ENCODE measurements at places on chromosomes 1 and 21. TPM values are rescaled to one million over a fixed set of nuclear protein-coding genes. Genes with fewer than 3 reads are reported as not detected.

Gene MMP23B
- 0.49 TPM for total RNA-seq

Gene MPZL1
- total RNA-seq: 36.6 TPM

DNA sequence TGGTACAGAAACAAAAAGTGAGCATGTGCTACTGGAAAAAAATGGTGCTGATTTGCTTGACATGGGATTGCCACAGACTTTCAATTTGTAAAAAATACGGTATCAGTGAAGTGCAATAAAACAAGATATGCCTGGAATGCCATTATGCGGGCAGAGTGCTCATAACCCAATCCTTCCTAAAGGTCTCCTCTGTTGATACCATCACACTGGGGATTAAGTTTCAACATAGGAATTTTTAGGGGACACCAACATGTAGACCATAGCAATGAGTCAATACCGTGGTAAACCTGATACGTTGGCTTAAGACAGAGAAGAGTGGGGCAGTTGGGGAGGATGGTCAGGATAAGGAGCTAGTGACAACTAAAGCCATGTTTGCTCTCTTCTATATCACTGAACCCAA, 20.5 kb downstream of the MX1 start:
- H3K27me3 ChIP-seq: no peaks in the 10 kb centered on the region
- H3K4me3 ChIP-seq: no peak overlapping the region
- no peak for DNase-seq

DNA sequence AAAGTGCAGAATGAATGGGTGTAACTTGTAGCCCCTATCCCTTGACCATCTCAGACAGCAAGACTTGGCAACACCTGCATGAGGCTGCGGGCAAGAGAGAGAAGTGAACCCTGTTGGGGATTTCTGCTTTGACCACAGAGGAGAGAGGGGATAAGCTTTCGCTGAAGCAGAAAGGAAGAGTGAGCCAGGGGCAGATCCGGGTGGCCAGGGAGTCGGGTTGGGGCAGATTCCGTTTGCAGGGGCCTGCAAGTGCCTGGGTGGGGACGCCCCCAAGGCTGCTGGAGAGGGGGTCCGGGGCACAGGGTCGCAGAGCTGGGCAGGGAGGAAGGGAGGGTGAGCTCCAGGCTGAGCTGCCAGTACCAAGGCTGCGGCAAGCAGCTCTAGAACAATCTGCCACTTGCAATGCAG, 25.3 kb upstream of the PIK3CD start:
- no peaks in the 10 kb centered on the region for H3K27me3 ChIP-seq
- H3K4me3 ChIP-seq: no peak overlapping the region
- no peak overlapping the region for H3K27ac ChIP-seq

- H3K4me3 ChIP-seq: no peak overlapping the region
- H3K36me3 ChIP-seq: no peaks in the 10 kb centered on the region
- no peaks in the 10 kb centered on the region for H3K27me3 ChIP-seq
Observed at GRCh38 chr1:85940656-85941306, 215.8 kb downstream of the COL24A1 start.

GRCh38 chr1:226349081-226349480, 40.1 kb upstream of the LIN9 start:
- no peak overlapping the region for H3K27ac ChIP-seq
- no peaks in the 10 kb centered on the region for H3K27me3 ChIP-seq
- no peak for DNase-seq
- H3K4me3 ChIP-seq: no peak overlapping the region

DNA sequence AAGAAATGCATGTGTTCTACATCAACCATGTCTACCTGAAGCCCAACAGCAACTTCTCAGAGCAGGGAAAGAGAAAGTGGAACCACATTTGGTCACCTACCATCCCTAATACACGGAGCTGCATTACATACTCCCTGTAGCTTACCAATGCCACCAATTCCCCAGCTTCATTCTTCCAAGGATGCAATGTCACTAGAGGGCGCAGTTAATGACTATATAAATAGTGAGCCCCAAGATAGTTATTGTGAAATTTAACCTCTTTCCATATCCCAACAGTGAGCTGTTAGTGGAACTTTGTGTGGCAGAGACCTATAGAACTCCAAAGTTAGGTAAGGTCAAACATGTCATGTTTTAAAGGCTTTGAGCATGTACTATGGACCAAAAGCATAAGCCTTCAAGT, 618.3 kb downstream of the SMYD3 start:
- no peak overlapping the region for H3K4me3 ChIP-seq
- no peaks in the 10 kb centered on the region for H3K27me3 ChIP-seq
- no peaks in the 10 kb centered on the region for H3K36me3 ChIP-seq

Gene ARHGAP30
- total RNA-seq: 10.0 TPM

Gene BARHL2
- not detected for total RNA-seq

GRCh38 chr1:5915587-5916571, 76.3 kb downstream of the NPHP4 start:
- H3K27ac ChIP-seq: no peak overlapping the region
- H3K27me3 ChIP-seq: no peaks in the 10 kb centered on the region
- no peaks in the 10 kb centered on the region for H3K4me1 ChIP-seq
- no peak for DNase-seq
- H3K4me3 ChIP-seq: no peak overlapping the region

GRCh38 chr21:27366646-27367235, 399.9 kb upstream of the ADAMTS5 start:
- DNase-seq: no peak
- no peaks in the 10 kb centered on the region for H3K36me3 ChIP-seq
- H3K27me3 ChIP-seq: no peaks in the 10 kb centered on the region
- H3K4me3 ChIP-seq: no peak overlapping the region
- H3K4me1 ChIP-seq: peaks cover 8% of the 10 kb centered on the region

Gene OR2L3
- not detected for total RNA-seq

GRCh38 chr1:20867847-20868246, 80.7 kb upstream of the HP1BP3 start:
- H3K4me3 ChIP-seq: no peak overlapping the region
- no peak overlapping the region for H3K27ac ChIP-seq
- no peaks in the 10 kb centered on the region for H3K4me1 ChIP-seq
- H3K27me3 ChIP-seq: no peaks in the 10 kb centered on the region
- no peak for DNase-seq
- no peaks in the 10 kb centered on the region for H3K36me3 ChIP-seq

DNA sequence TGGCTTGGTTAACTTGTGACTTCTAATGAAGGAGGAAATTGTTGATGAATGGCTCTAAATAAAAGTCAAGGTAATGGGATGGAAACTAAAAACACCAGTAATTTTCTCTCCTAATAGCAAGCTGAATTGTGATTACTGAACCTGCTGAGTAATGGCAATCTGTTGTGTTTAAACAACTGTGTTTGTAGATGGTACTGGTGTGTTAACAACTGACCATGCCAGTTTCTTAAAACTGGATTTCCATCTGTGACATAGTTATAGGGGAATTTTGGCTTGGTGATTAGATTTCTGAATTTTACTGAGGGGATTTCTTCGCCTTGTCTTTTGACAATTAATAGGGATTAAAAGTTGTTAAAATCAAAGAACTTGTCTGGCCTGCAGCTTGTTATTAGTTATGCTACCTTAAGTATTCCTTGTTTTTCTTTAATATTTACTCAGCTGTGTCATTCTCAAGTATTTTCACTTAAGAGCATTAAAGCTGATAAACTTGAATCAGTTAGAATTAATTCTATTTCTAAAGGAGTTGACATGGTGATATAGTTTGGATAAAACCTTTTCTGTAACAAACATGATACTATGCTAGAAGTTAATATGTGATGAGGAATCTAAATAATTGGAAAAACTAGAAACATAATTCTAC, 7.9 kb upstream of the ERO1B start:
- no peak overlapping the region for H3K4me3 ChIP-seq
- H3K27me3 ChIP-seq: no peaks in the 10 kb centered on the region
- no peaks in the 10 kb centered on the region for H3K4me1 ChIP-seq
- DNase-seq: no peak
- no peaks in the 10 kb centered on the region for H3K36me3 ChIP-seq

Gene HPCA
- not detected for total RNA-seq

GRCh38 chr1:233607252-233608119, 6.4 kb upstream of the KCNK1 start:
- no peak overlapping the region for H3K4me3 ChIP-seq
- peaks cover 14% of the 10 kb centered on the region for H3K27me3 ChIP-seq
- DNase-seq: no peak
- peaks cover 5% of the 10 kb centered on the region for H3K4me1 ChIP-seq

GRCh38 chr1:171334024-171334640, 20.1 kb downstream of the FMO4 start:
- H3K27me3 ChIP-seq: no peaks in the 10 kb centered on the region
- H3K27ac ChIP-seq: no peak overlapping the region
- H3K36me3 ChIP-seq: no peaks in the 10 kb centered on the region
- no peaks in the 10 kb centered on the region for H3K4me1 ChIP-seq
- DNase-seq: no peak

Gene WLS
- 70.0 TPM for total RNA-seq

- H3K4me3 ChIP-seq: no peak overlapping the region
- H3K36me3 ChIP-seq: no peaks in the 10 kb centered on the region
- no peak overlapping the region for H3K27ac ChIP-seq
- no peaks in the 10 kb centered on the region for H3K4me1 ChIP-seq
- no peak for DNase-seq
Observed at GRCh38 chr1:194040496-194040895, 854.1 kb upstream of the B3GALT2 start.

DNA sequence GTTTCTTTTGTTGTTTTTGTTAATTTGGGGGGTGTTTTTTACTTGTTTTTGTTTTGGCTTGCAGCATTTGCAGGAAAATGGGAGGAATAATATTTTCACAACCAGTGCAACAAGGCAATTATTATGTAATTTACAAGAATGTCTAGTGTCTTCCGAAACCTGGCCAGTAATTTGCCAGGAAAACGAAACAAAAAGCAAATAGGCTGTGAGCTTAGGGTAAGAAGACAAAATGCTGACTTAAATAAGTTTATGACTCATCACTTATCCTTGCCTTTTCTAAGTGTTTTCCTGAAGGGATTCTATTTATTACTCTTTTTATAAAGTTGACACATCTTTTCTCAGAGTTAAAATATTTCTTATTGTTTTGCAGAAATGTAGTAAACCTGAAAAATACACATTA, 49.8 kb downstream of the KCNT2 start:
- no peaks in the 10 kb centered on the region for H3K27me3 ChIP-seq
- peak overlapping the region; percentile 6 for H3K27ac ChIP-seq
- H3K4me1 ChIP-seq: no peaks in the 10 kb centered on the region
- H3K36me3 ChIP-seq: no peaks in the 10 kb centered on the region
- peak overlapping the region; percentile 7 for H3K4me3 ChIP-seq

- H3K4me3 ChIP-seq: no peak overlapping the region
- H3K27me3 ChIP-seq: no peaks in the 10 kb centered on the region
- H3K4me1 ChIP-seq: no peaks in the 10 kb centered on the region
- no peak for DNase-seq
- no peaks in the 10 kb centered on the region for H3K36me3 ChIP-seq
Observed at GRCh38 chr1:99216956-99217355, 47.3 kb upstream of the PLPPR4 start.

DNA sequence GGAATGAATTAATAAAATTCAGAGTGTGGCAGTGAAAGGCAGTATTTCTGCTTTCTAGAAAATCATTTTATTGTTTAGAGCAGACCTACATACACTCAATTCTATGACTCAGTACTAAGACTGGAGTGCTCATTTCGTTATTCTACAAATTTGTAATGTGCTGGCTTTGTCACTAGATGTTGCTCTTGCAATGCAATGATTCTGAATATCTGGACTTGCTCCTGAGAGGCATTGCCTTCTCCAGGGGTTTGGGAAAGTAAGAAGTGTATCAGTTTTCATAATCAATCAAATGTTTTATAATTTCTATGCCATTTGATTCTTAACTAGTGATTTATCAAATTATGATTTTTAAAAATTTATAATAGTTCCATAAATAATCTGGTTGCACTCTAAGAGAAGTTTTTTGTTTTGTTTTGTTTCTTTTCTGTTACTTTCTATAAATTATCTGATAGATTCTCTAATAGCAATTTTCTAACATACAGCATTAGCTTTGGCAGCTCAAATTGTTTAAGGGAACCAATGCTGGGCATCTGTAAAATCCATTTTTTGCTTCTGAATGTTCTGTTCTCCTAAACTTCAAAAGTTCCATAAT, 280.5 kb upstream of the SGIP1 start:
- H3K36me3 ChIP-seq: no peaks in the 10 kb centered on the region
- H3K27ac ChIP-seq: no peak overlapping the region
- H3K4me1 ChIP-seq: peaks cover 4% of the 10 kb centered on the region
- no peaks in the 10 kb centered on the region for H3K27me3 ChIP-seq

Gene KCNH1
- total RNA-seq: 0.57 TPM

Gene LCE2A
- not detected for total RNA-seq

GRCh38 chr1:143699115-143699514, 272.7 kb downstream of the FAM72C start:
- no peaks in the 10 kb centered on the region for H3K4me1 ChIP-seq
- DNase-seq: no peak
- no peak overlapping the region for H3K4me3 ChIP-seq
- no peak overlapping the region for H3K27ac ChIP-seq
- H3K27me3 ChIP-seq: no peaks in the 10 kb centered on the region
- H3K36me3 ChIP-seq: no peaks in the 10 kb centered on the region

GRCh38 chr1:230753191-230753585, 6.0 kb downstream of the CAPN9 start:
- no peak overlapping the region for H3K4me3 ChIP-seq
- H3K36me3 ChIP-seq: no peaks in the 10 kb centered on the region
- no peaks in the 10 kb centered on the region for H3K27me3 ChIP-seq
- H3K4me1 ChIP-seq: peaks cover 23% of the 10 kb centered on the region
- H3K27ac ChIP-seq: no peak overlapping the region

Gene ALPL
- total RNA-seq: 6.4 TPM

Gene GBP2
- 53.2 TPM for total RNA-seq

GRCh38 chr1:115430441-115431158, 92.6 kb upstream of the NGF start:
- no peak overlapping the region for H3K27ac ChIP-seq
- no peaks in the 10 kb centered on the region for H3K4me1 ChIP-seq
- H3K36me3 ChIP-seq: no peaks in the 10 kb centered on the region

Gene FLG
- total RNA-seq: 21.1 TPM

GRCh38 chr1:206776229-206776628, 3.9 kb upstream of the IL10 start:
- H3K4me3 ChIP-seq: no peak overlapping the region
- H3K27me3 ChIP-seq: no peaks in the 10 kb centered on the region
- no peak overlapping the region for H3K27ac ChIP-seq
- H3K36me3 ChIP-seq: no peaks in the 10 kb centered on the region
- no peaks in the 10 kb centered on the region for H3K4me1 ChIP-seq

GRCh38 chr1:48466594-48466993, 5.4 kb downstream of the SPATA6 start:
- no peak overlapping the region for H3K27ac ChIP-seq
- H3K36me3 ChIP-seq: no peaks in the 10 kb centered on the region
- DNase-seq: no peak
- no peak overlapping the region for H3K4me3 ChIP-seq

DNA sequence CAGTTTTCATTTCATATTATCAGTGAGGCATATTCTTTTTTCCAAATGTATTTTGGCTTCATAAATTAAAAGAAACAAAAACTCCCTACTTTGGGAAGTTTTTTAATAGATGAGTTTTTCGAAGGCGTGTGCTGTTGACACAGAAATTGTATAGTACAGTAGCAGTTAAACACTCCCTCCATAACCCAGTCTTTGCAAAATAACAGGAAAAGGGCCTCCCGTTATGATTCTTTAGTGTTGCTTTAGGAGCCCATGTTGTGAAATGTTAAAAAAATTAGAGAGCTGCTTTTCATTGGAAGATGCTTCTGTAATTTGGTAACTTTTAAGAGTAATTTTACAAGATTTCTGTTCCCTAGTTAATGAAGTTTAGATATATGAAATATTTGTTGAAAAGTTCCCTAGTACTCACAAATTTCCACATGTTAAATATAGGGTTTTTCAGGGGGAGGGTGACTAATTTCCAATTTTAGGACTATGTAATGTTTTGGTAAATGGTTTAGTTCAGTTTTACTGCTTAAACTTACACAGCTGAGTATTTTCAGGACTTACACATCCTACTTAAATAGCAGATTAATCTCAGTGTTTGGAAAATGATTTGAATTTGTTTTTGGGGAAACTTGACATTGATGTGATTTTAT, 2.0 kb downstream of the CAMSAP2 start:
- no peaks in the 10 kb centered on the region for H3K36me3 ChIP-seq
- H3K4me1 ChIP-seq: no peaks in the 10 kb centered on the region
- H3K4me3 ChIP-seq: peak overlapping the region; percentile 89
- H3K27ac ChIP-seq: peak overlapping the region; percentile 98
